Stomach (tissue), 19 donors: ENCODE measurements at places on chromosomes 5 and 9. TPM values are rescaled to one million over a fixed set of nuclear protein-coding genes. Genes with fewer than 3 reads are reported as not detected.

GRCh38 chr9:136539427-136540421, 6.1 kb downstream of the NOTCH1 start:
- DNase-seq: peak; percentile 91

- DNase-seq: no peak
These were observed 44.6 kb upstream of the GLDC start for GRCh38 chr9:6689893-6690674.

DNA sequence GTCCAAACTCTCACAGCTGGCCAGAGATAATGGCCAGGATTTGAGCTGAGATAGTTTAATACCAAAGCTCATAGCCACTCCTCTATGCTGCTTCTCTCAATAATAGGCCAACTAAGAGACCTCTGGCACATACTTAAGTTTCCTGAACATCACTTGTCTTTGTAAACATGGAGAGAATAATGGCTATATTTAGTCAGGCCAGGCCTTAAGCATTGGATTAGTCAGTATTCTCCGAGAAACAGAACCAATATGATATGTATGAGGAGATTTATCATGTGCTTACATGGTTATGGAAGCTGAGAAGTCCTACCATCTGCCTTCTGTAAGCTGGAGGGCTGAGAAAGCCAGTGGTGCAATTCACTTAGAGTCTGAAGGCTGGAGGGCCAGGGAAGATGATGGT, 45.4 kb downstream of the CFAP95 start:
- no peak for DNase-seq

DNA sequence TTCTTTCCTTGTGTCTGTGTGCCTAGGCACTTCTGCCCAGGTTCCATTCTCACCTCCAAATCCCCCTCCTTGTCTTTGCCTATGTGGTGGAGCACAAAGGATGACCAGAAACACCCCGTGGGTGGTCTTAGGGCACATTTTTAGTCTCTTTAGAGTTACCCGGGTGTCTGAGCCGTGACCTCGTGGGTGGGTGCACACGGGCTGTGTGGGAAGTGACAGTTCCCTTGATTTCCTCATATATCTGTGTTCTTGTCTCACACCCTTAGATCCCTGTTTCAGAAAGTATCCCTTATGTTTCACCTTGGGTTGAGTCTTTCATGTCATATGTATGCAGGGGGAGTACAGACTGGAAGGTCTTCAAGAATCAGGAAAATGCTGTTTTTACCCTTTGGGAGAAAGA, 13.4 kb upstream of the SMIM32 start:
- no peak for DNase-seq

DNA sequence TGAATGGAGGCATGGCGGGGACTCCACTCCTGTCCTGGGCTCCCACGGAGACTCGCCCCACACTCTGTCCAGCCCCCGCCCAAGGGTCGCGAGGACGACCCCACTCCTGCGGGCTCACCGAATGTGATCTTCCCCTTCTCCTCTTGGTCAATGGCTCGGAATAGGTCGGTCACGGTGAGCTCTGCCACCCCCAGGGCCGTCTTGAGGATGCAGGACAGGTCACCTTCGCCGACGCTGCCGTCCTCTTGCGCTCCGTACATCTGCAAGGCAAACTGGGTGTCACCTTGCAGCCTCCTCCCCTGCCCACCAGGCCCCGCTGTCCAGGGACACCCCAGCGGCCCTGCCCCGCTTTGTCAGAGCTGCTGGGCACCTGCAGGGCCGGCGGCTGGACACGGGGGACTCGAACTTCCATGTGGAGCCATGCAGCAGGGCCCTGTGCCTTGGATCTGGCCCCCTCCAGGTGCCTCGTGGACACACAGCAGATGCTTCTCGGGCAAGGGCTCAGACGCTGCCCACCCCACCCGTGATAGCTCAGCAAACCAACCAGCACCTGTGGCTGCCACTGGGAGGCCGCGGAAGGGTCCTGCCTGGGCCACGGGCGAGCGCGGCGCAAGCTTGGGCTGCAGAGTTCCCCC, 21.5 kb upstream of the SLC6A3 start:
- no peak for DNase-seq

GRCh38 chr9:127858041-127858512, 3.6 kb upstream of the ENG start:
- no peak for DNase-seq

GRCh38 chr9:137388589-137389427, 34.2 kb downstream of the EXD3 start:
- no peak for DNase-seq

DNA sequence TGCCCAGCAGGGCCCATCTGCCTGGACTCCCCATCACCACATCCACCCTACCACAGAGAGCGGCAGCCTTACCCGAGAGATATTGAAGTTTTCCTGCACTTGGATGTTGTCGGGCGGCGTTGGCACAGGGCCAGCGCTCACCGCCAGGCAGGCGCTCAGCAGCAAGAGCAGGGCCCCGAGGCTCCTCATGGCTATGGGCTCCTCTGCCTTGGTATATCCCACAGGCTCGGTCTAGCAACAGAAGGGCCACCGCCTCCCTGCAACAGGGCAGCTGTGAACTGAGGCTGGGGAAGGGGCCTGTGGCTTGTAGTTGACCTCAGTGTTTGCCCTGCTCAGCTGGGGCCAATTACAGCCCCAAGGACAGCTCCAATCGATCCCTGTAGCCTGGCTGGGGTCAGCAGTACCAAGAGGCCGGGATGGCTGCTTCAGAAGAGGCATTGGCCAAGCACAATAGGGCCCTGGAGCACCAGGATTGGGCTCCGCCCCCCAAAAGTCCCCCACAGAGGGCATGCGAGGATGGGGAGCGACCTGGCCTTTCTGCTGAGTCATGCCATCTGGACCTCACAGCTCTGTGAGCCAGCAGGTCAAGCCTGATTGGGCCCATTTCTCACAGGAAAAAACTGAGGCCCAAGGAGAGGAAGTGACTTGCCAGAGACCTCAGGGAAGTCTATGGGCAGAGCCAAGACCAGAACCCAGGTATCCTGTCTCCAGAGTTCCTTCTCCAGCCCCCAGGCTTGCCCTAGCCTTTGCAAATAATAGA, at the start of gene AMBP:
TSS of gene AMBP (minus strand) at position 280 of the 760 bp plus-strand sequence. CDS start at position 189, 91 bp downstream.
- DNase-seq: peak; percentile 64

JAKMIP2 gene
- 0.75 TPM for polyA plus RNA-seq
